ENCODE measurements at places on chromosomes 3 and 15.
A peak's percentile ranks its signal among the peaks of the same experiment; 100 is the strongest.

DNA sequence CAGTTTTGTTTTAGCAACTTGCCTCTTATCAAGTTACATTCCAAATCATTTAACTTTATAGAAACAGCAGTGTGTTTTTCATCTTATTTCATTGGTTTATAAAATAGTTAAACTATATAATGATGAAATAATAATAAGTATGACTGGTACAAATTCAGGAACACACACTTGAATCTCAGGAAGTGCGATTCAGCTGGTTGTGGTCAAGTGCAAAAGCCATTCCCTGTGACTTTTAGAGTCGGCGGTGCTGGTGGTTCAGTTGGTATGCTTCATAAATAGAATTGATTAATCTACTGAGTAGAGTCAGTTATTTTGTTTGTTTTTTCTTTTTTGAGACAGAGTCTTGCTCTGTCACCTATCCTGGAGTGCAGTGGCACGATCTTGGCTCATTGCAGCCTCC lies 22.7 kb downstream of the SACM1L start:
- no peak for DNase-seq

DNA sequence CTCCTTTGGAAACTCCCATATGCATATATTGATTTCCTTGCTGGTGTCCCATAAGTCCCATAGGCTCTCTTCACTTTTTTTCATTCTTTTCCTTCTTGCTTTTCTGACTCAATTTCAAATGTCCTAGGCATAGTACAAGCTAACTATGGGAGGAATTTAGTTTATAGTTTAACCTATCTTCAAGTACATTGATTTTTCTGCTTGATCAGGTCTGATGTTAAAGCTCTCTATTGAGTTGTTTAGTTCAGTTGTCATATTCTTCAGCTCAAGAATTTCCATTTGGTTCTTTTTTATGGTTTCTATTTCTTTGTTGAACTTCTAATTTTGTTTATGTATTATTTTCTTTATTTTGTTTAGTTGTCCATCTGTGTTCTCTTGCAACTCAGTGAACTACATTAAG lies 121.3 kb upstream of the MNS1 start:
- DNase-seq = no peak

- no peak for DNase-seq
Observed at GRCh38 chr3:185797993-185798830, 26.6 kb downstream of the IGF2BP2 start.

- DNase-seq = no peak
Observed at GRCh38 chr15:43433165-43433564, 59.8 kb downstream of the TP53BP1 start.

- DNase-seq = no peak
Observed at GRCh38 chr15:77775837-77776236, 143.1 kb upstream of the LINGO1 start.

DNA sequence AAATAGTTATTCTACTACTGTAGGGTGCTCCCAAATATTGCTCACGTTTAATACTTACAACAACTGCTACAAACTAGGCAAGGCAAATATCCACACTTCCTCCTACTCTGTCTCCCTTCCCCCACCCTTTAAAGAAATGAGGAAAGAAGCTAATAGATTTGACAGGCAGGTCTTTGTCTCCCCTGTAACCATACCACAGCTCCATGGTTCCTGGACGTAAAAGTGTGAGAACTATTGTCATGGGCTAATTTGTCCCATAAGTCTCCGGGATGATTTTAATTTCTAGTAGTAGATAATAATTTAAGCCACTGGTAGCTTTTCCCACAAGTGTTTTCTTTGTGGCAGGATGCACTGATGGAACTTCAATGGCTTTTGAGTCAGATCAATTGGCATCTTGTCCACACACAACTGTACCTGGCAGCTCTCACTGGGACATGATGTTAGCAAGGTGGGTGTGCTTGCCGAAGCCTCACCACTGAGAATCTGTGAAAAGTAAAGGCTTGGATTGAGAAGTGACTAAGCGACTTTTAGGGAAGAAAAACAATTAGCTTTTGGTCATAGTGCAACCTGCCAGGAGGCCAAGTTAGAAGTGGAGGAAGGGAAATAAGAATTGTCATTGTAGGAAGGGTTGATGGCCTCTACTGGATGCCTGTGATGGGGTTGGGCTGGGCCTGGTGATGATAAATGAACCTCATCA lies 1.4 kb upstream of the CPOX start:
- no peak for DNase-seq

DNA sequence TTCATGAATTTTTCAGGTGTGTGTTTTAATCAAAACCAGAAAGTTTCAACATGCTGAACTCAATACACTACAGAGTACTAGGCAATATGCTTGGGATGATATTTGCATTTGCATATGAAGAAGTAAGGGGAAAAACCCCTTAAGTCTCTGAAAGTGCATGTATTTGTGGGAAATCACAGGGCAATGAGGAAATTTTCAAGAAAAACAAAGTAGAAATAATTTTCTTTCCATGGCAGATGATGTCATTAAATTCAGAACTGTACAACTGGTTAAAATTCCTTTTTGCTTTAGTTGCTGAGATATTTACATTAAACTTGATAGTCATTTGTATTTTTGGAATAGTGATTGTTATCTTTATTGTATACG lies 294.0 kb upstream of the TBC1D5 start:
- no peak for DNase-seq

DNA sequence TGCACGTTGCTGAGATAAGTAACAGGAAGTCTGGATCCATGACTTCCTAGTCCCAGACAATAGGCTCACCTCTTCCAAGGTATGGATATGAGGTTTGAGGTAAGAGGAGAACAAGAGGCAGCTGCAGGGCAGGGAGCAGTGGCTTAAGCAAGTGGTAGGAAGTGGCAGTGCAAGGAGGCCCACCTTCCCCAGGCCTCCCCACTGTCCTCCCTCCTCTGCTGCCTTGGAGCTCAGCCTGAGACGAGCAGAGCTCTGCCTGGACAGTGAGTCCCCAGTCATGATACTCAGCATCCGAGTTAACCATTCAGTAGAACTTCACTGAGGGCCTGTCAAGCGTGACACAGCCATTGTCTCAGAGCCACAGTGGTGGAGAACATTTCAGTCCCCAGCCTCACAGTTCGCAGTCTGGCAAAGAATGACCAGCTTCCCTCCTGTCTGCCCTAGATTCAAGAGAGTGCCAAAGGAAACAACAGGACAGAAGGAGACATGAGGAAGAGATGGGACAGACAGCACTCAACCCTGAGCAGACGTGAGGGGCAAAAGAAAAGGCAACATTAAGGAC lies 41.4 kb upstream of the BOC start:
- DNase-seq = no peak

- DNase-seq = no peak
Observed at GRCh38 chr3:106711650-106712049, 665.6 kb upstream of the CCDC54 start.

DNA sequence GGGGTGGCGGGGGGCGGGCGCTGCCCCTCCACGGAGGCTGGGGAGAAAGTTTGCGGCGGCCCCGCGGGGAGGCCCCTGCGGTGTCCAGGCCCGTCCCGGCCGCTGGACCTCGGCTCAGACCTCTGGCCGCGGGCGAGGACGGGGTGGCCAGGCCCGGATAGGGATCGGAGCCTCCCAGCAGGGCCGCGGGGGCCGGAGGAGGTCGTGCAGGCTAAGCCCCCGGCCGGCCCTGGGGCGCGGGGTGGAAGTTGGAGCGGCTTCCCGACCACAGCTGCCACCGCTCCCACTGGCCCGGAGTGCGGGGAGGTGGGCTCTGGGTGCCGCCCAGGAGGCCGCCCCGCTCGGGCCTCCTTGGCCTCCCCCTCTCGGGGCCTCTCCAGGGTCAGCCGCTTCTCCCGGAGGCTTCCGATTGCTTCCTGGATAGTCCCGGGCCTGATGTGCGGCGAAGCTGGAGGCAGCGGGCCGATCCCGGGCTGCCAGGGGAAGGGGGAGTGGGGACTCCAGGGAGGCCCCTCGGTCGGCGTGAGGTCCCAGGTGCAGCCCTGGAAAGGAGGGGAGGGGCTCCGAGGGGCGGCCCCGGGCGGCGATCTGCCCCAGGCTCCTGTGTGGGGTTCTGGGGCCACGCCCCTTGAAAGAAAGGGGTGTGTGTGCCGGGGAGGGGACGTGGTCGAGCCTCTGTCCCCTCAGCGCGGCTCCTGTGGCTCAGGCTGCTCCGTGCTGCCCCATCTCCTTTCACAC lies 907 bp downstream of the PLXNA1 start:
- DNase-seq = no peak

GRCh38 chr3:80232760-80233159 lies 465.0 kb upstream of the ROBO1 start:
- no peak for DNase-seq

DNA sequence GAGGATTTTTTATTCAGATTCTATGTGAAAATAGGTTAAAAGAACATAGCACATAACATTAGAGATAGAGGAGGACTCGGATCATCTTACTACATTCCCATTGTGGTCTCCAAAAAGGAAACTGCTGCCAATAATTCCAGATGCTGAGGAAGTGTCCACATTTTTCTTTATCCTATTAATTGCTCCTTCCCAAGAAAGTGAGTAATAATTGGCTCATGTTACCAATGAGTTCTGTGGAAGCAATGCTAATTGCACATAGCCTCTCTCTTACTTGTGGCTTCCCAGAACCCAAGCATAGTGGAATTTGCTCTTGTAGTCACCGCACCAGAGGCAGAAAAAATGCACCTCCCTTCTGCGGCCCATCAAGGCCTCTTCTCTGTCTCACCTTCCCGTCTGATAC lies 208.4 kb downstream of the PLOD2 start:
- DNase-seq = no peak

GRCh38 chr3:72950372-72950771 lies 46.2 kb upstream of the PPP4R2 start:
- DNase-seq = no peak

GRCh38 chr3:106227068-106227467 lies 358.3 kb upstream of the CBLB start:
- no peak for DNase-seq

GRCh38 chr3:192079098-192079497 lies 618.1 kb downstream of the PYDC2 start:
- peak; percentile 93 for DNase-seq

DNA sequence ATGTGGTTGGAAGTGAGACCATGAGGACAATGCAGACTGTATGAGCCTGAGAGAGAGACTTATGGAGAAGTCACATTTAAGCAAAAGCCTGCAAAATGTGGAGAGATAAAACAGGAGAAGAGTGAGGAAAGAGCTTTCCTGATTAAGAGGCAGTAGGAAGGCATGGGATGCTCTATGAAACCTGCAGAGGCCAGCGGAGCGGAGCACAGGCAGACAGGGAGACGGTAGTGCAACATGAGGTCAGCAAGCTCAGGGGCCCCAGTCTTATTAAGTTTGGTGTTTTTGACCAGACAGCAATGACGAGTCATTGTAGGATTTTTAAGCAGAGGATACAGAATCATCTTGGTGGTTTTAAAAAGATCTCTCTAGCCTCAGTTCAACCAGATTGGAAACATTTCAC lies 721.5 kb upstream of the GOLIM4 start:
- DNase-seq = no peak

DNA sequence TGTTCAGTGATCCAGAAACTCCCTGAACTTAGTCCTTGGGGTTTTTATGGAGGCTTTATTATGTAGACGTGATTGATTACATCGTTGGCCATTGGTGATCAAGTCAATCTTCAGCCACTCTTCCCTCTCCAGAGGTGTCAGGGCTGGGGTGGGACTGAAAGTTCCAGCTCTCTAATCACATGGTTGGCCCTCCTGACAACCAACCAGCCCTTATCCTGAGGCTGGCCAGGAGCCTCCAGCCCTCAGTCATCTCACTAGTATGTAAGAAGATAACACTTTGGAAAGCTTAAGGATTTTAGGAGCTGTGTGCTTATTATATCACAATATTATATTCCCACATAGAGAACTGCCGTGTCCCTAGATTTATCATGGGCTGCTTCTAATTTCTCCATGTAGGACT lies 142.3 kb downstream of the VPS8 start:
- no peak for DNase-seq

GRCh38 chr3:61146010-61146890 lies 105.0 kb downstream of the FHIT start:
- DNase-seq = no peak

GRCh38 chr3:2937055-2937454 lies 173.1 kb downstream of the IL5RA start:
- DNase-seq = no peak

- no peak for DNase-seq
Observed at GRCh38 chr3:152283492-152284381, 15.0 kb downstream of the MBNL1 start.

Data from DMS153 (cell line).